ENCODE measurements at places on chromosomes 2 and 18.
A peak's percentile ranks its signal among the peaks of the same experiment; 100 is the strongest.

DNA sequence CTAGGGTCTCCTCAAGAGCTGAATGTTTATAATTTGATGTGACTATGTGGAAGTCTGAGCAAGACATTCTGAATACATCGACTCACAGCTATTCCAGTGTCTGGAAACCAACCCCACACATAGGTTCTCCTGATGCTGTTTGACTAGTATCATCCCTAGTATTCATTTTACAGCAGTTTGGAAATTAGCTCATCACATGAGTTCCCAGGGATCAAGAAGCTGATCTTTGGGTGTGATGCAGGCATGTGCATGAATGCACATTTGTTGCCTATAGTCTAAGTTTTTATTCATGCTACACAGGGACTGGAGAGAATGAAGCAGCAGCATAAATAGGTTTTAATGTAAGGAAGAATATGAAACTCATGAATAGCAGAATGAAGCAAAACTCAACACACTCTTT is 284.3 kb upstream of the SPRED2 start:
- no peak for DNase-seq

- peak; percentile 33 for DNase-seq
Measured at GRCh38 chr2:215573496-215573895, 137.6 kb upstream of the FN1 start.

GRCh38 chr2:217854684-217855420 is 147.9 kb downstream of the TNS1 start:
- no peak for DNase-seq

DNA sequence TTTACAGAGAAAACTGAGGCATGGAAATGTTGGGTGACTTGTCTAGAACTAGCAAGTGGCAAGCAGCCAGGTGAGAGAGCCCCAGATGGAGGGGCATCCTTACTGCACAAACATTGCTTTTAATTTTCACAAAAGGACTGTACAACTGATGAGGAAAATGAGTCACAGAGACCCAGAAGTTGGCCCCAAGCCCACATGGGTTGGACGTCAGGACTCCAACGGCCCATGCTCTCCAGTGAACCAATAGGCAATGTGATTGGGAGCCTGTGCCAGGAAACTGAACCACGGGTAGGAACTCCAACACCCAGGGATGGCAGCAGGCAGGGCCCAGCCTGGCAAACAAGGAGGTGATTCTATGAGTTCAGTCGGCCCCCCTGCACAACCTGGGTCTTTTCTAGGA is 50.8 kb downstream of the PID1 start:
- DNase-seq: no peak

DNA sequence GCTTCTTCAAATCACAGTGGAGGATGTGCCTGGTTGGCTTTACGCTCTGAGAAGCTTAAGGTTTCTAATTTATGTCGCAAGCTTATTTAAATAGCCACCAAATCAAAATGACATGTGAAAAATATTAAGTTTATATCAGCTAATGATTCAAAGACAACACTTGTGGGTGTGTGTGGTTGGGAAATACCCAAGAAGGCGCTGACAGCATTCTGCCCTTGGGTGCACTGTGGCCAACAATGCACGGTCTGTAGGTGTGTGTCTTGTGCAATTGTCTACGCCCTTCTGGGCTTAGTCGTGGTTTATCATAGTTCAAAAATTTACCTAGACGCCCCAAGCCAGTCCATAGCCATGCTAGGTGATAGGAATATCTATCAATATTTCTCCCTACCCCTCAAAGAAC is 60.9 kb downstream of the KCTD1 start:
- peak; percentile 51 for DNase-seq

DNA sequence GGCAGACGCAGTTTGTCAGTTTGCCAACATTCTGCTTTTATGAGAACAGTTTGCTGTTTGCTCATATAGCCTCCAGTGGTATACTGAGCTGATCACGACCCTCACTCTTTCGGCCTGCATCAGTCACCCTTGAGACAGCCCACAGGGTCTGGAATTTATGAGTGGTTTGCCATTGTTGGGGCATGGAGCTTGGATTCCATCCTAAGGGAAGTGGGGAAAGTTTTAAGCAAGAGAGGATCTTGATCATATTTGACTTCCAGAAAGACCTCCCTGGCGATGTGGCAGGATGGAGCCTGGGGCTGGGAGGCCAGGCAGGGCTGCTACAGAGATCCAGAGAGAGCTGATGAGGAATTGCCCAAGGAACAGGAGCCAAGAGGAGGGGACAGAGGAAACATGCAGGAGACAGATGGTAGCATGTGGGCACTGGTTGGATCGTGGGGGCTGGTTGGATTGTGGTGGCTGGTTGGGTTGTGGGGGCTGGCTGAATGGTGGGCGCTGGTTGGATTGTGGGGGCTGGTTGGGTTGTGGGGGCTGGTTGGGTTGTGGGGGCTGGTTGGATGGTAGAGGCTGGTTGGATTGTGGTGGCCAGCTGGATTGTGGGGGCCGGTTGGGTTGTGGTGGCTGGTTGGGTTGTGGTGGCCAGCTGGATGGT is 27.3 kb upstream of the GPR17 start:
- no peak for DNase-seq

DNA sequence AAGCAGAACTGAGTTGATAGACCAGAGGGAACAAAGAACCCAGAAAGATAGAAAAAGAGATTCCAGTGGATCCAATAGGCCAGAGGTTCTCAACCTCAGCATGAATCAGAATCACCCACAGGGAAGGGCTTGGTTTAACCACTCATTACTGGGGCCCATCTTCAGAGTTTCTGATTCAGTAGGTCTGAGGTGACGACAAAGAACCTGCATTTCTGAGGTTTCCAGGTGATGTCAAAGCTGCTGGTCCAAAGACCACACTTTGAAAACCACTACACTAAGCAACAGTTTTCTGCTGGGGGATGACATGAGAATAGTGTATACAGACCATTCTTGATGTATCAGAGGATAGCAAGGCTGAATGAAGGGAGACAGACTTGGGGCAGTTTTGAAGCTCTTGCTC is 296.9 kb upstream of the STON1 start:
- DNase-seq: no peak

GRCh38 chr2:215188078-215188477 is 49.7 kb upstream of the ABCA12 start:
- DNase-seq: no peak

GRCh38 chr2:23662941-23663920 is 263.7 kb downstream of the ATAD2B start:
- peak; percentile 64 for DNase-seq

DNA sequence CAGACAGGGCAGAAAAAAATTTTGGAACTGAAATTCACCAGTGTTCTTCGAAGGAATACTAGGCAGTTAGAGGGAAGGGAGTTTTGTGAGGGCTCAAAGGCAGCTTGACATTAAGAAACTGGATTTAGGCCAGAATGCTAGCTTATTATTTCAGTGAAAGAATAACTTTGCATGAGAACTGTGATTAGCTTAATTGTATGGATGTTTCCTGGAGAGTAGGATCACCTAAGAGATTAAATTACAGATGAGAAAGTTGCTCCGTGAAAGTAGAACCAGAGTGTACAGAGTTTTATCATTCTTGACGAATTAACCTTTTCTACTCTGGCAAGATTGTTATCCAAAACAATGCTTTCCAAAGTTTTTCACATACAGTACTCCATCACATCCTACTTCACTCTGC is 6.2 kb downstream of the SPAG16 start:
- DNase-seq: no peak

DNA sequence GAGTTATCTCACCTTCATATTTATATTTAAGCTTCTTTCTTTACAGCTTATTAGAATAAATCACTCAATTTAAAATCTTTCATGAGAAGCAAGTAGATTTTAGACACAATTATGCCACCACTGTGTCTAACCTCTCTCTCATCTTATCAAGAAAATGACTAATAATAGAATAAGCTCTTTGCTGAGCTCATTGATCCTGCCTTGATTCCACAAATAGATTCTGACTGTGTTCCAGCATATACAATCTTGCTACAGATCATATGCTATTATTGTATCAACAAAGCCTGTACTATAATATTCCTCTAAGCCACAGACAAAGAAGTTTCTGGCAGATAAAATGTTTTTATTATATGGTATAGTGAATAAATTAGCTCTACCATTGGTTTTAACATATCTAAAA is 168.7 kb upstream of the GULP1 start:
- DNase-seq: no peak

DNA sequence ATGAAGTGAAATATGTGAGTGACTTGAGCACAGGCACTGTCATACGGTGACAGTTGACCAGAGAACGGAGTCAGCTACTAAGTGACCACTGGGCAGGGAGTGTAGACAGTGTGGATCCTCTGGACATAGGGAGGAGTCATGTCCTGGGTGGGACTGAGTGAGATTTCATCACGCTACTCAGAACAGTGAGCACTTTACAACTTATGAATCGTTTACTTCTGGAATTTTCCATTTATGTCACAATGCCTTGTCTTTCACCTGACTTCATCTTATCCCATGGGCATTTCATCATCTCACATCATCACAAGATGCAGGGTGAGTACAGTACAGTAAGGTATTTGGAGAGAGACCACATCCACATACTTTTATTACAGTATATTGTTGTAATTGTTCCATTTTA is 29.0 kb downstream of the PTPRM start:
- DNase-seq: no peak

- DNase-seq: no peak
Measured at GRCh38 chr2:148173168-148173567, 152.3 kb downstream of the MBD5 start.

- no peak for DNase-seq
Measured at GRCh38 chr2:156470975-156471583, 34.9 kb downstream of the GPD2 start.

- no peak for DNase-seq
Measured at GRCh38 chr2:96091711-96092572, 24.4 kb downstream of the ADRA2B start.

- DNase-seq: peak; percentile 91
Measured at GRCh38 chr18:61893309-61893970, 633 bp upstream of the RNF152 start.

DNA sequence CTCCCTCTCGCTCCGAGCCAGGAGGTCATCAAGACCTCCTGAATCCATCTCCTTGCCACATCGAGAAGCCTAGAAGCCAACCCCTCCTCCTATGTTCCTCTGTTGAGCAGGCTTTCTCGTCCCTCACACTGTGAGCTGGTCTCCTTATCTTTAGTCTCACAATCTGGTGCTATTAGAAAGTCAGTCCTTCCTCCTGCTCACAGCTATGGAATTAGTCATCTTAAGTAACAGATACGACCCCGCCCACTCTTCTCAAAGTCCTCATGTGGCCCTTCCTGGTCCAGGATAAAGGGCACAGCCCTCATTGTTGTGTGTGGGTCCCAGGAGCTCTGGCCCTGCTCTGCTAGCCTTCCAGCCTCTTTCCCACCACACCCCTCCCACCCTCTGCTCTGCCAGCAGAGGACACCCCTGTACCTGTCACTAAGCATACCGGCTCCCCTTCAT is 41.4 kb upstream of the TRIB2 start:
- DNase-seq: peak; percentile 23

DNA sequence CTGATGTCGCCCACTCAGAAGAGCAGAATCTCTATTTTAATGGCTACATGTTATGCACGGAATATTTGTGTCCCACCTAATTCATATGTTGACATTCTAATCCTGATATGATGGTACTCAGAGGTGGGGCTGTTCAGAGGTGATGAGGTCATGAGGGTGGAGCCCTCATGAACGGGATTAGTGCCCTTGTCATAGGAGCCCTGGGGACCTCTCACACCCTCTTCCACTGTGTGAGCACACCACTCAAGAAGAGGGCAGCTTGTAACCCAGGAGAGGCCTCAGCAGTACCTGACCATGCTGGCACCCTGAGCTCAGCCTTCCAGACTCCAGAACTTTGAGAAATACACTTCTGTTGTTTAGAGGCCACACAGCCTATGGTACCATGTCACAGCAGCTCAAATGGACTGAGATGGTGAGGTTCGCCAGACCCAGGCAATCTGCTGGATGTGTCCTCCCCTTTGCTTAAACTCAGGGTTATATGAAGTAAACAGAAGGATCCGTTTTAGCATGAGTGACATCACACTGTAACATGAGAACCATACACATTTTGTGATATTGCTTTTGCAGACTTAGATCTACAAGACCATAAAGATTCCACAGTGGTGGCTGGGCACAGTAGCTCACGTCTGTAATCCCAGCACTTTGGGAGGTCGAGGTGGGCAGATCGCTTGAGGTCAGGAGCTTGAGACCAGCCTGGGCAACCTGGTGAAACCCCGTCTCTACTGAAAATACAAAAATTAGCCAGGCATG is 48.7 kb downstream of the ATOH8 start:
- no peak for DNase-seq

DNA sequence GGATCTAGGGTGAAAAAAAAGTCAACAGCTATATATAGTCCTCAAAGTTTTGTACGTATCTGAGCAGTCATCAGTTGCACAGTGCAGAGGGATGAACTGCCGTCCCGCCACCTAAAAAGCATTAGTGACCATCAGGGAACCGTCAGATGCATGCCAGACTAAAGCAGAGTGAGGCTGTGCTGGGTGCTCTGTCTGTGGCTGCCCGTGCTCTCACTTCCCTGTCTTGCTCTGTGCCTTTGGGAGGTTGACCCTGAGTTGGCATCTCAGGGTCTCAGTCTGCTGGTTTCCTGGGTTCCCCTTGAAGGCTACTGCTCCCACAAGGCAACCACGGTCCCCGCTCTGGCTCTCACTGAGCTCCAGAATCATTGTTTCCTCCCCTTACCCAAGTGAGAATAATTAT is 11.1 kb downstream of the CLUL1 start:
- no peak for DNase-seq

DNA sequence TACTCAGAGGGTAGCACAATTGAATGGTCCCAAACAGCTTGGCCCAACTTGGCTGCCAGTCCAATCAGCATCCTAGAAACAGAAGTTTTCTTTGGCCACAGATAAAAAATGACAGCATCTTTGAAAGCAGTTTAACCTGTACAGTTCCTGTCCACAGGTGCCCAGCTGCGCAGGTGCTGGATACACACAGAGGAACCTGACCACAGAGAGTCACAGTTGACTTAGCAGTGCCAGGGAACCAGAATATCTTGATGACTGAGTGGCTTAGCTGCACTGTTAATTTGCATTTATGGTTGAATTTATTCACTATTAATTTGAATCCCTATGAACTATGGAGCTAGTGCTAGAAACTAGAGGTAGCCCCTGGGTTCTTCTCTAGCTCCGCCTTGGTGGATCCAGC is 93.7 kb downstream of the TPGS2 start:
- DNase-seq: no peak

- no peak for DNase-seq
Measured at GRCh38 chr18:5318061-5318700, 22.7 kb upstream of the ZBTB14 start.

DNA sequence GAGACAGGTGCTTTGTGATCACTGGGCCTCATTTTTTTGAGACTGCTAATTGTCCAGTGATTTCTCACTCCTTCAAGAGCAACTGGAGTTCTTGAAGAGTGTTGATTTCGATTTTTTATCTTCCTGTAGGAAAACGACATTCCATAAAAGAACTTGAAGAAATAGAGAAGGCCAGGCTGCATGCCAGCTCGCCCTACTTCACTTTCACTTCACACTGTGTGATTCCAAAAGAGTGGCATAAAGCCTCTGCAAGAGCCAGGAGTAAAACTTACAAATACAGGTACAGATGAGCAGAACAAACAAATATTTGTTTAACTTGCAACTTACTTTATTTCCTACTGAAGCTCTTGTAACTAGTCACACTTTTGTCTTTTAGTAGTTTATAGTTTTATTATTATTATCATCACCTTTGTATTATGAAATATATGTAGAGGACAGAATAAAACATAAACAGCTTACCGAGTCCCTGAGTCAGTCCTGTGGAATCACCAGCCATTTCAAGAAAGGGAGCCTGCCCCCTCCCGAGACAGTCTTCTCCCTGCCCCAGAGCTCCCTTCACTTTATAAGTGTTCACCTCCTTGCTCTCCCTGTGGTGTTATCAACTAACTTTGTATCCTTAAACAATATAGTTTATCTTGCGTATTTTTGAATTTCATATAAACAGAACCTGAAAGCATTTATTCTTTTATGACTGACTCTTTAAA is 8.7 kb downstream of the FAM228A start:
- no peak for DNase-seq

All from GM03348 (cell line).